ENCODE measurements at places on chromosomes 5 and 9.
A peak's percentile ranks its signal among the peaks of the same experiment; 100 is the strongest.

- DNase-seq: no peak
These were observed 54.0 kb upstream of the TNC start for GRCh38 chr9:115171921-115172388.

DNA sequence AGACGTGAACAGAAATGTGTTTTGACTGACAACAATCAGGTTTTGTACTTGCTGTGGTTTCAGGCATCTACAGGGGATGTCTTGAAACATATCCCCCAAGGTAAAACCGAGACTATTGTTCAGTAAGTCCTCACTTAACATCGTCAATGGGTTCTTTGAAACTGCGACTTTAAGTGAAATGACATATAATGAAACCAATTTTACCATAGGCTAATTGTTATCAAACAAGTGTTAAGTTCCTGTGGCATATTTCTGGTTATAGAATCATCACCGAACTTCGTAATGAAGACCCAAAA lies 16.4 kb upstream of the OMD start:
- DNase-seq: no peak

DNA sequence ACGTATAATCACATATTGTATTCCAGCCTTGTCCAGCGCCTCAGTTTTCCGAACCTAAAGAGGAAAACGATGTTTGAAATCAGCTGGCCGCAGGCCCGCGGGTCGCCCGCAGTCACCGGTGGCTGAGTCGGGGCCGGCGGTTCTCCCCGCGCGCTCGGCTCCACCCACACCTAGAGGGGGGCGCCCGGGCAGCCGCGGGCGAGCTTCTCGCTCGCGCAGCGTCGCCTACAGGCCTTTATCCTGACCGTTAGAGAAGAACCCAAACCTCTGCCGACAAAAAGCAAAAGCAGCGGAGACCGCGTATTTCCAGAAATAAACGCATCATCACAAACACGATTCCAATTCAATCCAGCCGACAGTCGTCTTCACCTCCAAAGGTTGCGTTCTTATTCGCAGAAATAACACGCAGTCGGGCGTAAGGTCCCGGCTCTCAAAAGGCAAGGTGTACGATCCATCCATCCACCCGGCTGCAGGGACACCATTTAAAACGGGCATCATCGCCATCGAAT lies 725 bp upstream of the NIPBL start:
- peak; percentile 52 for DNase-seq

GRCh38 chr9:118362596-118362995 lies 658.4 kb downstream of the TLR4 start:
- DNase-seq: no peak

GRCh38 chr5:6452622-6453504 lies 4.2 kb downstream of the UBE2QL1 start:
- no peak for DNase-seq

- peak; percentile 9 for DNase-seq
These were observed 30.1 kb downstream of the PTPA start for GRCh38 chr9:129141066-129142041.

DNA sequence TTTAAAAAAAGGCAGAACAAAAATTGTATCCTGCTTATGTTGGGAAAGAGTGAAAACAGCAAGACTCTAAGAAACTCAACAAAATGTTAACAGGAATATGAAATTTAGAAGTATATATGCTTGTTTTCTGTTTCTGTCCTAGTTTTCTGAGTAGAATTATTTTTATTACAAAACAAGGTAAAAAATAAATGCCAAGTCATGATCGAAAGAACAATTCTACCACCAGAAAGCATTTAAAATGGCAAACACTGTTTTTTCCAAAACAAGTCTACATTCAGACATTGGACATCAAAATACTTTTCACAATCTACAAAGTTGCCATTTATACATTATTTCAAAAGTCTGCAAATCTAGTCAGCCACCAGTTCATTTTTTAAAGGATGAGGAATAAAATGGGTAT lies 102.6 kb downstream of the TLE1 start:
- no peak for DNase-seq

DNA sequence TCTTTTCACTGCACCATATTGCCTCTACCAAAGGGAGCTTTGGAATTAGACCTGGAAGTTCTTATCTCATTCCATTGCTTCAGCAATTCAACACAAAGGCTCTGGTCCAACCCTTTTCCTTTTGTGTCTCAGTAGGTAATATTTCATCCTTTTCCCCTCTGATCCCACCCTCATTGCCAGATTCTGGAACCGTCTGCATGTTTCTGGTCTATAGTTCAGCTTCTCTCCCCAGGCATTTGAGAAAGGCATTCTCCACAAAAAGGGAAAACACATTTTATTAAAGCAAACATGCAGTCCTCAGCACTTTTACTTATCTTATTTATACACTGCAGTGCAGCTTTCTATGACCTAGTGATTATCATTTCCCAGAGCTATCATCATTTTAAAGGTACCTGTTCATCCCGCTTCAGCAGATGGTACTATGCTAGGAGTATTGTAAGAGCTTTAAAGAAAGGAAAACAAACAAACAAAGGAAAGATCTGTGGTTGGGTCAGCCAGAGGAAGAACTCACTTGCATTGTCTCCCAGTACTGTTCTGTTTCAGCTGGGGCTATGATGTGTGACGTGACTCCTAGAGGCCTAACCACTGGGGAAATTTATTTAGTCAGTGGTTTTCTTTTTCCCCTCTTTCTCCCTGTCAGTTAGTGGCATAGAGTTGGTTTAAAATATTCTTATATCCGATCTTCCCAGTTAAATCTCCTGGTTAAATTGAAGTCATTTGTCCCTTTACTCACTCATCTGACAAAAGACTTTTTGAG lies 269.2 kb downstream of the TMEM38B start:
- no peak for DNase-seq

- DNase-seq: no peak
These were observed 133.0 kb downstream of the SLC28A3 start for GRCh38 chr9:84207491-84207951.

GRCh38 chr9:129280236-129280622 lies 102.2 kb upstream of the IER5L start:
- DNase-seq: no peak

GRCh38 chr5:143791848-143792731 lies 19.9 kb upstream of the HMHB1 start:
- no peak for DNase-seq

- DNase-seq: no peak
These were observed 29.2 kb upstream of the GLRA1 start for GRCh38 chr5:151953833-151954232.

DNA sequence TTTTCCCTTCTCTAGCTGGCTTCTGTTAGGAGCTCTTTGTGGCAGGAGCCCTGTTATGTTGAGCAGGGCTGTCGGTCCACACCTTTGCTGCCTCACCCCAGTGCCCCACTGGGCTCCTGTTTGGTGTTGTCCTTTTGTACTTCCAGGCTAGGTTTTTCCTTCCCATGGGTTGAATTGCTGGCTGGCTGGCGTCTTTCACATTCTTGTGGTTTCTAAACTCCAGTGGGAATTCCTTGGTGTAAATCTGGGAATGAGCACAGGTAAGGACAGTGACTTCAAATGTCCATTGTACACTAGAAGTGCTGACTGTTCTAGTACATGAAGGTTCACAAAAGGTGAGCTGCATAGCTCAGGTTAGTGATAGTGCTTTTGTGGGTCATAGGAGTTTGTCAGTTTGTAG lies 30.4 kb downstream of the RASGRF2 start:
- no peak for DNase-seq

- DNase-seq: no peak
These were observed 27.2 kb downstream of the SCAMP1 start for GRCh38 chr5:78387468-78388153.

Measured in activated T-helper 1 cell treated with anti-CD3 and anti-CD28 coated beads, Interleukin-2, amount 50 U/mL, for 16 hours (primary cell).